ENCODE measurements at places on chromosomes 12 and 14.

GRCh38 chr12:6914246-6914946, at the start of gene ENO2:
TSS of gene ENO2 (plus strand) at chr12:6914580. CDS start at chr12:6915833, 1,253 bp downstream.
- peak; percentile 90 for DNase-seq

- DNase-seq: no peak
Observed at GRCh38 chr12:20395791-20396550, 27.6 kb downstream of the PDE3A start.

GRCh38 chr12:114011711-114012110, 45.6 kb upstream of the RBM19 start:
- no peak for DNase-seq

GRCh38 chr12:19458733-19459132, 19.4 kb downstream of the AEBP2 start:
- DNase-seq: no peak

- no peak for DNase-seq
Observed at GRCh38 chr12:116299665-116300328, 22.3 kb upstream of the MED13L start.

DNA sequence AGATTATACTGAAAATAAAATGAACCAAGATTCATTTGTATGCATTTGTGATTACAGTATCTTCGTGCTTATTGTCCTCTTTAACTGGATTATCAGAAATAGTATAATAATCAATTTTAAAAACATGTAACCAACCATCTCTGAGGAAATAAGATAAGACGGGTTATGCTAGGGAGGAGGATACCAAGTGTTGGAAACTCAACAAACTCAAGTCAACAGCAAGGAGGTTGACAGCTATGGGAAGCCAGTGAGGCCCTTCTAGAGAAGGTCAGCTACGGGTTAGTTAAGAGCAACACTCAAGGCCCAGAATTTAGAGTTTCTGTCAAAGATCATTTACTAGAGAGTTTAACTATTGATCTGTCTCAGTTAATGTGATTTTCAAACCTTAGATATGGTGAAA, 137.2 kb downstream of the PDZRN4 start:
- DNase-seq: no peak

GRCh38 chr14:86779416-86779815, 1213.6 kb downstream of the GALC start:
- DNase-seq: no peak

DNA sequence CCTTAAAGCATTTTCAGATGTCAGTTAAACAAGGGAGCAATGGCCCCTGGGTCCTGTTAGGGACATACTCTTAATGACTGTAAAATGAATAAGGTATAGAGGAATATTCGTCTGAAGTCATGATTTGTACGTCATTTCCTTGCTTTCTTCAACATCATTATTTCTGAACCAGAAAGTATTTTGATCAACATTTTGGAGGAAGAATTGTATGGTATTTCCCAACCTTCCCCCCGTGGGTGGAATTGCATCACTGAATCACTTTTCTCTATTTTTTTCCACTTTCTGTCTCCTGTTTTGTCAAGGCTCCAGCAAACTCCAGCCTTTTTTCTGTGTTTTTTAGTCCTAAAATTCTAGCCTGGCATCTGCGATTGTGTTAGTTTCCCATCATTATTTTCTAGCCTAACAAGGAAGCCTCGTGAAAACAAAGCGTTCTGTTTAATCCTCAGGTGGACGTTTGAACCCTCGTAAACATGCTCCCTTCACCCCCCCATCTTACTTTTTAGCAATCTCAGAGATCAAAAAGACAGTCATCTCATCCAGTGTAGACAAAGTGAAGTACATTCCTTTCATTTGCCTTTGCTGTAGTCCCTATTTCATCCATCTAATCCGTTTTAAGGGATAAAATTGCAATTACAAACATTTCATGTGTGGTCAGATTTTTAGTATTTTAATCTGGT, 62.3 kb downstream of the ETV6 start:
- DNase-seq: no peak

- no peak for DNase-seq
Observed at GRCh38 chr12:29212682-29213403, 63.8 kb downstream of the FAR2 start.

DNA sequence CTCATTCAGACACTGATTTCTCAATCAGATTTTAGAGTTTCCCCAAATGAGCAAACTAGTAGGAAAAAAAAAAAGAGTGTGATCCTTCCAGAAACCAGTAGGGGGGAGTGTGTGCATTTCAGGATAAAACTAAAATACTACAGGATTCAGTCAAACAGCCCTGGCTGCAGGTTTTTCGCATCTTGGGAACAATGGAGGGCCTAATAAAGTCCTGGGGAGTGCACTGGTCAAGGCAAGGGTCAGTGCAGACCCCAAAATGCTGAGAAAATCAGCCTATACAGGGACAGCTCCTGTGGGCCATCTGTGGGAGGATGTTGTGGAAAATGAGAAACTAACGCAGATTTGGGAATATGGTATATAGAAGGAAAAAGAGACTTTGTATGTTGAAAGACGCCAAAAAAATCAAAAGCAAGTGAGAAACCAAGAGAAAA, 22.2 kb upstream of the ABCD4 start:
- no peak for DNase-seq

DNA sequence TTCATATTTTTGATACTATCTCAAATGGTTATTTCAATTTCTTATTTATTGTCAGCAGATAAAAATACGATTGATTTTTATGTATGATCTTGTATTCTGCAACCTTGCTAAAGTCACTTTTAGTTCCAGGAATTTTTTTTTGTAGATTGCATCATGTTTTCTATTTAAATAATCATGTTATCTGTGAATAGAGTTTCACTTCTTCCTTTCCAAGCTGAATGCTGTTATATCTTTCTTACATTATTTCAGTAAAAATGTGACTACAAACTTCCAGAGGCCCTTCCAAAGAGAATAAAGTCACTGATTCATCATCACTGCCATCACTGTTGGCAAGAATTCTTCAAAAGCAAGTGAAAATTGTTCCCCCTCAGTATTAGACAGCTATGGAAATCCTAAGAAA, 104.7 kb upstream of the RAP1B start:
- DNase-seq: no peak

DNA sequence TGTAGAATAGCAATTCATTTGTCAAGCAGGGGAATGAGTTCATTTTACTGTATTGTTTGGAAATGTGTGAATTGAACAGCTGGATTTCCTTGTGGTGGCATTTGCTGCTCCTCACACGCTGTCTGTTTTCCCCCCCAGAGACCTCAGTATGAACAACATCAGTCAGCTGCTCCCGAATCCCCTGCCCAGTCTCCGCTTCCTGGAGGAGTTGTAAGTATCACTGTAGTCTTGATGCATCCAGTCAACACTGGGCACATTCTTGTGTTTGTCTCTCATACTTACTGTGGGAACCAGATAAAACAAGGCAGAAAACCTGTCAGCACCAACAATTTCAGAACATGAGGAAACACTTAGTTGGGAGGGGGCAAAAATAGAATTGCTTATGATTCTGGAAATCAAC, 64.9 kb downstream of the LGR5 start:
- no peak for DNase-seq

DNA sequence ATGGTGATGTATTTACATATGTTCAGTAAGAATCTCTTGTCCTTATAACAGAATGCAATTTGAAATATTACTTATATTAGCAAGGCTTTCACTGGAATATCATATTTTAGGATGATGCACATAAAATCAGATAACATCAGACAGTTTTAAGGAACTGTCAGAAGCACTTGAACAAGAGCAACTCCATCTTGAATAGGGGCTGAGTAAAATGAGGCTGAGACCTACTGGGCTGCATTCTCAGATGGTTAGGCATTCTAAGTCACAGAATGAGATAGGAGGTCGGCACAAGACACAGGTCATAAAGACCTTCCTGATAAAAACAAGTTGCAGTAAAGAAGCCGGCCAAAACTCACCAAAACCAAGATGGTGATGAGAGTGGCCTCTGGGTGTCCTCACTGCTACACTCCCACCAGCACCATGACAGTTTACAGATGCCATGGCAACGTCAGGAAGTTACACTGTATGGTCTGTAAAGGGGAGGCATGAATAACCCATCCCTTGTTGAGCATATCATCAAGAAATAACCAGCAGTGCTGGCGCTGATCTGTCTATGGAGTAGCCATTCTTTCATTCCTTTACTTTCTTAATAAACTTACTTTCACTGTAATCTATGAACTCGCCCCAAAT, 27.6 kb upstream of the ETV6 start:
- DNase-seq: no peak

GRCh38 chr12:69438539-69438938, 31.6 kb upstream of the FRS2 start:
- DNase-seq: no peak

- peak; percentile 56 for DNase-seq
Observed at GRCh38 chr12:53048033-53048779, 1.7 kb upstream of the TNS2 start.

GRCh38 chr12:110289044-110289710, 8.1 kb downstream of the ATP2A2 start:
- DNase-seq: no peak

DNA sequence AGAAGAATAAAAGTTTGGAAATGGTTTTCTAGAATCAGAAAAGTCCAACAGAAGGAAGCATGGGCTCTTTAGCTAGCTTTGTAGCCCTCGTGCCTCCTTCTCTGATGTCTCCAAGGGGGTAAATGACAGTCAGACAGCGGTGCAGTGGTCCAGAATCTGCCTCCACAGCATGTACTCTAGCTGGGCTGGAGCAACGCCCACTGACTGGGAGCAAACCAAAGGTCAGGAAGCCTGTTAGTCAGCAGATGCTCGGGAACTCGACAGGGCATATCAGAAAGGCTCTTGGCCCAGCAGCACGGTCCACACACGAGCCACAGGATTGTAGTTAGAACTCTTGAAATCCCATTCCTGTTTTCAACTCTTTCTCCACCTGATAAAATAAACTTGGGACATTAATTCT, 164.3 kb downstream of the GRIN2B start:
- no peak for DNase-seq

- no peak for DNase-seq
Observed at GRCh38 chr12:122028905-122029560, 7.3 kb downstream of the BCL7A start.

DNA sequence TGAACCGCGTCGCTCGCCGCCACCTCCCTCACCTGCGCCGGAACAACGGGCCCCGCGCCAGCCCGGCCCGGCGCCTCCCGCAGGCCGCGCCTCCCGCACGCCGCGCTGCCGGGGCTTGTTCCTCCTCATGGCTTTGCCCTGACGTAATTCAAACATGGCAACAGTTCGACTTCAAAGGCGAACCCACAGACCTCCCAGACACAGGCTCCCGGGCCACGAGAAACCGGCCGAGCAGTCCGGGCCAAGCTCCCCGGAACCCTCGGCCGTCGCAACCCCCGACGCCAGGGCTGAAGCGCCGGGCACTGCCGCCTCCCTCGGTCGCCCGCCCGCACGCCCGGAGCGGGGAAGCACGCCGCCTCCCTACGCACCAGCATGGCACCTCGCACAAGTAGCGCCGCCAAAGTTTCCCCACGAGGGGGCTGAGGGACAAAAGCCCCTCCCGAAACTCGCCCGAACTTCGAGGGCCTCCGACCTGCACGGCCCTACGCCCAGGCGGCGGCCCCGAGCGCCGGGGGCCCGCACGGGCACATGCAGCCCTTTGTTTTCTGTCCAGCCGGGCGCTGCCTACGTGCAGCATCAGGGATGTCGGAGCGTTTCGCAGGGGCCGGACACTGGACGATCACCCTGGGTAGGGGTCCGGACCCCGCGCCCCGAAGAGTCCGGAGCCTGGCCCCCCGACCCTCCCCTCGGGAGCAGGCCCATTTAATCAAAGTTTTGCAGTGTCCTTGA, 1.7 kb downstream of the SINHCAF start:
- peak; percentile 28 for DNase-seq

DNA sequence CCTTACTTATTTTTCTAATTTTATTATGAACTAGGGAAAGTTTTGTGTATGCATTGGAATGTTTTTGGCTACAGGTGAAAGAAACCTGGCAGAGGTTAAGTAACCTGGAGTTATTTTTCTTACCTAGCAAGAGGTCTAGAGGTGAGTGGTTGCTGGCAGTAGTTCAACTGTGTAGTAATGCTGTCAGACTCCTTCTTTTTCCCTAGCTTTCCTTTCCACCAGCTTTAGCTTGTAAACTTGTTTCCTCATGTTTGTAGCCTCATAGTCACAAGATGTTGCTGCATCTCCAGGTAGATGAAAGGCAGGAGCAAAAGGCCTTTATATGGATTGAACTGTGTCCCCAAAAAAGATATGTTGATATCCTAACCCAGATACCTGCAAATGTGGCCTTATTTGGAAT, 105.1 kb upstream of the AMIGO2 start:
- DNase-seq: no peak

GRCh38 chr12:58896278-58896677, 24.0 kb downstream of the LRIG3 start:
- no peak for DNase-seq

All from posterior cingulate gyrus (tissue), 11 donors.